ENCODE measurements at places on chromosomes 7 and 10. TPM values are rescaled to one million over a fixed set of nuclear protein-coding genes. Genes with fewer than 3 reads are reported as not detected.

DNA sequence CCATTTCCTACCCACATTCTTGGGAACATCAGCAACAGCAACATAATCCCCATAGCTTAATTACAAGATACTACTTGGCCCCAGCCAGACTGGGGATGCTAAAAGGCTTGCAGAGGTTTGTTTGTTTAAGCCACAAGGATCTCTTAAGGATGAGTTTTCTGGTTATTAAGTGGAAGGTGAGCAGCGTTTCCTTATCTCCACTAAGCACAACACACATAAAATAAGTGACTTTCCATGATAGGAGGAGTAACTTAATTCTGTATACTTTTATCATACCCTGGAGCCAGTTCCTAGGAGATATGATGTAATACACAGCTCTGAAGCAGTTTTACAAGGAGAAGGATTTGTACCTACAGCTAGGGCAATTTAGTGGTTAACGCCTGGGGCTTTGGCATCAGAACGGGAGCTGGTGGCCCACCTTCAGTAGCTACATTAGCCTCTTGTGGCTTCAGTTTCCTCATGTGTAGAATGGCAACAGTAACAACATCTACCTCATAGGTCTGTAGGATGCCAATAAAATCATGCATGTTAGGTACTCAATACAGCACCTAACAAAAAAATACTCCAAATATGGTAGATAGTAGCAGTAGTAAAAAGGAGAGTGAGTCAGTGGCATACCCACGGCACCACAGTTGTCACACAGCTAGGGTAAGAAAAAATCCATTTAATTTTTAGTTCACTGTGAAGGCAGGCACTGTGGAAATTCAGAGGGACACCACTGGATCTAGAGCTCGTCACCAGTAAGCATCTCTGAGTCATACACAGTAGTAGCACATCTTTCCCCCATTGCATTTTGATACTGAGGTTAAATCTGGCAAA lies 55.2 kb downstream of the DOCK4 start:
- no peaks in the 10 kb centered on the region for H3K4me1 ChIP-seq
- no peaks in the 10 kb centered on the region for H3K36me3 ChIP-seq
- H3K4me3 ChIP-seq: no peak overlapping the region
- no peak for DNase-seq
- no peaks in the 10 kb centered on the region for H3K27me3 ChIP-seq

- H3K27me3 ChIP-seq: no peaks in the 10 kb centered on the region
- no peak overlapping the region for H3K4me3 ChIP-seq
- H3K27ac ChIP-seq: no peak overlapping the region
These were observed 74.3 kb upstream of the CSTF2T start for GRCh38 chr10:51773681-51774080.

DNA sequence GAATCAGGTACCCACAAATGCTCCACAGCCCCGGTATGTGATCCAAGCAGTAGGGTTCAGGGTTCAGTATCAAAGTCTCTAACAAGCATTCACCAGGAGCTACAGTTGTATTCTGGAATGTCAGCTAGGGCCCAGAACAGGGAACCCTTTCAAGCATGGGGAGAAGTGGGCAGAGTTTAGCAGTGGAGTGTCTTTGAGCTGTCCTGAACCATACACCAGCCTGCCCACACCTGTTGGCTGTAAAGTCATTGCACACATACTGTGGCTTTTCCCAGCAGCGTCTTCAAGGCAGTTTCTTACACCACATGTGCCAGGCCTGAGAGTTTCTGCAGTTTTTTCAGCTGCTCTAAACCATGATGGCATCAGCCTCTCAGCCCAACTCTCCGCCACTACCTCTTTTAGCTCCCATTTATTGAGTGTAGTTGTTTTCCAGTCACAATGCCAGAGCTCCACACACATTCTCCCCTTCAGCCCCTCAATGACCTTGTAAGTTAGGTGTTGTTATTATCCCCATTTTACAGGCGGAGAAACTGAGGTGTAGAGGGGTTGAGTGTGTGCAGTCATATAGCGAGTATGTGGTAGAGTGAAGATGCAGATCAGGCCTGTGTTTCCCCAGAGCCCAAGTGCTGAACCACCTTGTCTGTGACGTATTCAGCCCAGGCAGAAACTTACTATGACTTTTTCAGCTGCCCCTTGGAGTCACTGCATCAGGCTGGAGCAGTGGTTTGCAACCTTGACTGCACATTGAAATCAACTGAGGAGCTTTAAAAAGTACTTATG lies 83.1 kb downstream of the CHN2 start:
- no peak overlapping the region for H3K4me3 ChIP-seq
- no peaks in the 10 kb centered on the region for H3K27me3 ChIP-seq
- no peaks in the 10 kb centered on the region for H3K4me1 ChIP-seq
- H3K36me3 ChIP-seq: no peaks in the 10 kb centered on the region
- H3K27ac ChIP-seq: no peak overlapping the region

DNA sequence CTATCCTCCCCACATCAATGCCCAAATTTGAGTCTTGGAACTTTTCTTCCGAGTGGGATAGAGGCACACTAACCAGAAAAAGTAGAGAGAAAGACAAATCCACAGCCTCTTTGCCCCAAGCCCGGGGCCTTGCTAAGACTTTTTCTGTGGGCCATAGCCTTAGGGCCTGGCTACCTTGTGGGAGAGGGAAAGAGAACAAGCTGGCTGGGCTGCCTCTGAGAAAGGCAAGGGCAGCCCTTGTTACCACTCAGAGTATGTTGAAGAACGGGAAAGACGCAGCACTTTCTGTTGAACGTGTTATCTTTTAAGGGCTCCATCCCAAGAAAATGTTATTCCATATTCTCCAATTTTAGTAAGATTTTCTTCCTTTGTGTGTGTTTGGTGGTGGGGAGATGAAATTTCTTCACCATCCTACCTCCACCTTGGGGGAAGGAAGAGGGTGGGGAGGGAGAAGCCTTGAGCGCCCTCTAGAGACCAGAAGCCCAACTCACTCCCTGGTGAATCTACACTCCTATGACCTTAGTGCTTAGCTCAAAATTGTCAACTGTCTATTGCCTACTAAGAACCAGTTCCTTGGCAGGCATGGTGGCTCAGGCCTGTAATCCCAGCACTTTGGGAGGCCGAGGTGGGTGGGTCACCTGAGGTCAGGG lies 3.9 kb upstream of the NRF1 start:
- H3K27ac ChIP-seq: no peak overlapping the region
- no peak overlapping the region for H3K4me3 ChIP-seq
- no peaks in the 10 kb centered on the region for H3K36me3 ChIP-seq
- no peaks in the 10 kb centered on the region for H3K27me3 ChIP-seq

DNA sequence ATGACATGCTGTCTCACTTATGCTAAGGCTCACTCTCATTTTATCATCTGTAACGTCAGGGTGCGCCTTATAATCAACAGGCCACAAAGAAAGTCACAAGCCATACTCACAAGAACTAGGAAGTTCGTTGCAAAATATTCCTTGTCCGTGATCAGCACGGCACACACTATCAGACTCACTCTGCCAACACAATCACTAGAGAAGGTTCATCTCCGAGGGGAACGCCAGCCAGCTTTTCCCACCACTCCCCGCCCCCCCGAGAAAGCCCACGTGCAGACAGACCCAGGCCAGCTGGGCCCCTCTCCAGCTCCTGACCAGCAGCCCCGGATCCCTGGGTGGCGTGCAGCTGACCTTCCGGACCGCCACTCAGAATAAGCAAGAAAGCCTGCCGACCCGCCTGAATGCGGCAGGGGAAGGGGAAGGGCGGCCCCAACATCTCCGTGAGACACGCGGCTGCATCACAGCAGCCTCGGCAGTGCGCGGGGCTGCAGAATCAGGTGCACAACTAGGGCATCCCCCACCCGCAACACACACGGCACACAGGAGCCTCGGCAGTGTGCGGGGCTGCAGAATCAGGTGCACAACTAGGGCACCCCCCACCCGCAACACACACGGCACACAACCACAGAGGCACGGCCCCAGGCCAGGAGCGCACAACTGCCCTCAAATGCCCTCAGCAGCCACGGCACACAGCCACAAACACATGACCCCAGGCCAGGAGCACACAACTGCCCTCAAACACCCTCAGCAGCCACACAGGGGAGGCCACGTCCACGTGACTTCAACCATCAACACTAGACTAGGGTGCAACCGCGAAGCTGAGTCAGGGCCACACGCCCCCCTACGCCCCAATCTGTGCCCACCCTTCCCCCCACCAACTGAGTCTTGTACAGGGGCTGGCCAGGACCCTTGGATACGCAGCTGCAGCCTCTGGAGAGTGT lies 2.5 kb upstream of the GPR146 start:
- peak overlapping the region; percentile 40 for H3K27ac ChIP-seq
- peaks cover 16% of the 10 kb centered on the region for H3K4me1 ChIP-seq
- no peaks in the 10 kb centered on the region for H3K27me3 ChIP-seq
- DNase-seq: no peak
- H3K36me3 ChIP-seq: no peaks in the 10 kb centered on the region
- H3K4me3 ChIP-seq: no peak overlapping the region

DNA sequence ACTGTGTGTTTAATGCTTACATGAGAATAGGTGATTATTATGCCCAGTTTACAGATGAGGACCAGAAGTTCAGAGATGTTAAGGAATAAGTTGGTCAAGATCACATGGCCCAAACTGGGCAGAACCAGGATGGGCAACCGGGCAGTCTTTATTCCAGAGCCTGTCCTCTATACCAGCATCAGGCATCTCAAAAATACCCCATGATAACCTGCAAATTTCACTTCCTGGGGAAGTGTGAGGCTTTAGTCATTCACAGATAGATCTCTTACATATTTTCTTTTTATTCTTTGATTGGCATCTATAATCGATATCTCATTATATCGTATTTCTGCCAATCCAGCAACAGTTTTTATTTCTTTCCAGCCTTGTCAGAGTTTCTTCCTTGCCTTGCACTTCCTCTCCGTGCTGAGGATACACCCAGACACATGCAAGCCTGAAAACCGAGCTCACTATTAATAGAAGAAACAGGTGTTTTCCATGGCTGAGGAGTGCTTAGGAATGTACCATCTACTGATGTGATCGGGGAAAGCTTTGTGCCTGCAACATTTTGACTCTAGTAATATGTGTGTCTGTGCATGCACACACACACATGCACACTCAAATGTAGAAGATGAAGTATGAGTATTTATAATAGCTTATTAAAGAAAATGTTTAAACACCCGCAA lies 82.4 kb downstream of the CREM start:
- no peak overlapping the region for H3K4me3 ChIP-seq
- H3K27me3 ChIP-seq: no peaks in the 10 kb centered on the region
- H3K36me3 ChIP-seq: no peaks in the 10 kb centered on the region
- DNase-seq: no peak
- H3K27ac ChIP-seq: no peak overlapping the region

DNA sequence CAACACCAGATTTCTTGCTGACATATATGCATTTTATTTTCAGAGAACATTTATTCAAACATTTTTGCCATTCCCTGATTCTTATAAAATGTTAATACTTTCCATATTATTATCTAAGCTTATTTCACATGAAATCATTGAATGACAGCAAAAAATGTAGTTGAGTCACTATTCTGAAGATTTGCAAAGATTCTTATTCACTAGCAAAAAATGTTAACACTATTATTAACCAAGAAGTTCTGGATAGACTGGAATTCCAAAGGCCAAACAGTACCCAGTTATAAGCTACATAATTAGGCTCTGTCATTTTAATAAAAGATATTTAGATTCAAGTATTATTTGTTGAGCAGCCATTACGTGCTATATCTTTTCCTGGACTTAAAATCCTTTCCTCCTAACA lies 4.3 kb downstream of the GSTO2 start:
- no peak for DNase-seq
- no peaks in the 10 kb centered on the region for H3K4me1 ChIP-seq
- no peaks in the 10 kb centered on the region for H3K27me3 ChIP-seq

- H3K4me3 ChIP-seq: no peak overlapping the region
- H3K27ac ChIP-seq: no peak overlapping the region
- no peak for DNase-seq
- no peaks in the 10 kb centered on the region for H3K4me1 ChIP-seq
- H3K36me3 ChIP-seq: no peaks in the 10 kb centered on the region
These were observed 357.2 kb downstream of the LRMDA start for GRCh38 chr10:75788394-75789205.

DNA sequence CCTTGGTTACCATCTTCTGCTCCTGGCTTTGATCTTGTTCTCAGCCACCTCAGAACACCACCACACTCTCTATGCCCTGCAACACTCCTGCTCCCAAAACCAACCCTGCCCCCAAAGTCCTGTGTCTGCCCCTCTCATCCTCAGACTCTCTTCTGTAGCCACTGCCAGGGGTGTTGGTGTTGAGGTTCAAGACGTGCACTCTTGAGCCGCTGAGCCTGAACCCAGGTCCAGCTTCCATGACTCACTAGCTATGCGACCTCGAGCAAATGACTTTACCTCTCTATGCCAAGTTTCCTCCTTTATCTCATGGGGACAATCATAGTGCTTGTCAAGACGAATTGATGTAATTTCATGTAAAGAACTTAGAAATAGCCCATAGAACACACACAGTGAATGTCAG lies 840 bp upstream of the ATP6V0A4 start:
- no peaks in the 10 kb centered on the region for H3K36me3 ChIP-seq
- no peak overlapping the region for H3K27ac ChIP-seq
- no peaks in the 10 kb centered on the region for H3K27me3 ChIP-seq
- H3K4me3 ChIP-seq: no peak overlapping the region

DNA sequence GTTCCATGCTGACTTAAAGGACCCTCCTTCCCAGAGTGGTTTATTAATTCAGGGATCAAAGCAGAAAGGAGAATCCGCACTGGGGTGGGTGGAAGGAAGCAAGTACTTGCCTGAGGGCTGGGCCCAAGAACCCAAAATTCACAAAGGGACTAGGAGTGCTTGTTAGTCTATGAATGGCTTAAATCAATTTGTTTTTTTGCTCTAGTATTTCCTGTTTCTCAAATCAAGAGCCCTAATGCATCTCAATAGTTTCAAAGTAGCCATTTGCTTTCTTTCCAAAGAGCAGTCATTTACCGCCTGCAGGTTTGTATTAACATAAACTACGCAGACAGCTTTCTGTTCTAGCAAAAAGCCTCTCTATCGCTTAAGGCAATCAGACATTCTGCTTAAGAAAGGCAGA lies 44.2 kb upstream of the SLC35G1 start:
- H3K27me3 ChIP-seq: no peaks in the 10 kb centered on the region
- no peak overlapping the region for H3K27ac ChIP-seq

The SFTPD gene
- total RNA-seq: 2.2 TPM

The BRAT1 gene
- total RNA-seq: 36.4 TPM

The CHCHD2 gene
- total RNA-seq: 371 TPM

The HOXA13 gene
- total RNA-seq: not detected

The GNAI1 gene
- total RNA-seq: 27.5 TPM

The LLCFC1 gene
- not detected for total RNA-seq

The NEURL1 gene
- 1.5 TPM for total RNA-seq

The TEX36 gene
- total RNA-seq: not detected

The LBX1 gene
- not detected for total RNA-seq

Data from breast epithelium (tissue), 4 donors.